Suppressor macrophage treated with lipopolysaccharide for 1 hour (primary cell): ENCODE measurements at places on chromosomes 16 and 17.

GRCh38 chr17:67506966-67507365, 129.9 kb downstream of the PITPNC1 start:
- DNase-seq: no peak

- peak; percentile 68 for DNase-seq
Observed at GRCh38 chr17:36592716-36593321, 1.1 kb downstream of the DHRS11 start.

GRCh38 chr17:31627960-31628359, 231.1 kb downstream of the COPRS start:
- no peak for DNase-seq

DNA sequence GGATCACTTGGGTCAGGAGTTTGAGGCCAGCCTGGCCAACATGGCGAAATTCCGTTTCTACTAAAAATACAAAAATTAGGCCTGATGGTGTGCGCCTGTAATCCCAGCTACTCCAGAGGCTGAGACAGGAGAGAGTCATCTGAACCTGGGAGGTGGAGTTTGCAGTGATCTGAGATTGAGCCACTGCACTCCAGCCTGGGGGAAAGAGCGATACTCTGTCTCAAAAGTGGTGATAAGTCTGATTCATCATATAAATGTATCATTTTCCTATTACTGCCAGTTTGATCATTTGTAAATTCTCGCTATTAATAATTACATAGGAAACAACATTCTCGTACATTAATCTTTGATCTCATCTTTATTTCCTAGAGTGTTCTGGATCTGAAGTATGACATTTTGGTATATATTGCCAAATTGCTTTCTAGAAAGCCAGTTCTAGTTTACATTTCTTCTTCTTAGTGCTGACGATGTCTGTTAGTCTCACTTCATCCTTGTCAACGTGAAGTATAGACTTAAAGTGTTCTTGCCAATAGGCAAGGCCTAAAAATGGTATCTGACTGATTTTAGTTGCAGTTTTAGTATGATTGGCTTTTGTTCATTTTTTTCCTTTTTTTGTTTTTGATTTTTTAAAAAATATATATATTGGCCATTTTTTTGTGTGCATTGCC, 9.7 kb downstream of the RABEP1 start:
- no peak for DNase-seq

DNA sequence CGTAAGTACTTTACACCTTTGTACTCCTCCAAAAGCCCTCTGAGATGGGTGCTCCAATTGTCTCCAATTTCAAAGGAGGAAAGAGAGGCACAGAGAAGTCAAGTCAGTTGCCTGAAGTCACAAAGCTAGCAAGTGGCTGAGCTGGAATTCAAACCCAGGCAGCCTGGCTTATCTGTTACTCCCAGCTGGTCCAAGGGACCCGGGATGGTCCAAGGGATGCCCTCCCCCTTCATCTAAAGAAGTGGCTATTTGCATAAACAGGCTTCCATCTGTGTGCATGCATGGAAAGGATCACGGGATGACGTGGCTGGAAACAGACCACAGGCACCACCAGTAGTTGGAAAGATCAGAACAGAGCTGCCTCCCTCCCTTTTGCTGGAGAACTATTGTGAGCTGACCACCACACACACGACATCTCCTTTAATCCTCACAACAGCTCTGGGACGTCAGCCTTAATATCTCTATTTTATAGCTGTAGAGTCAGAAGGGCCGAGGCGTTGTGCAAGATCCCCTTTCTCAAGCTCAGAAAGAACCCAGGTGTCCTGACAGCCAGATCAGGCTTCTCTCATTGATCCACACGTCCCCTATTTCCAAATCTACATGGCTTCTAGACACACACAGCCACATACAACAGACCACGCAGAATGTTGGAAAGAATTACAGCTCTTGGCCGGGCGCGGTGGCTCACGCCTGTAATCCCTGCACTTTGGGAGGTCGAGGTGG, 10.9 kb upstream of the COL1A1 start:
- no peak for DNase-seq

- DNase-seq: peak; percentile 87
Observed at GRCh38 chr16:4328046-4328781, 12.3 kb downstream of the GLIS2 start.

DNA sequence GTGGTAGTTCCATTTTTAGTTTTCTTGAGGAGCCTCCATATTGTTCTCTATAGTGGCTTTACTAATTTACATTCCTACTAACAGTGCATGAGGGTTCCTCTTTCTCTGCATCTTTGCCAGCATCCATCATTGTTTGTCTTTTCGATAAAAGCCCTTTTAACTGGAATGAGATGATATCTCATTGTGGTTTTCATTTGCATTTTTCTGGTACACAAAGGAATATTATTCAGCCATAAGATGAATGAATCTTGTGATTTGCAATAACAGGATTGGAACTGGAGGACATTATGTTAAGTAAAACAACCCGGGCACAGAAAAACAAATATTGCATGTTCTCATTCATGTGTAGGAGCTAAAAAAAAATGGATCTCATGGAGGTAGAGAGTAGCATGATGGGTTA, 31.6 kb downstream of the ITGAM start:
- no peak for DNase-seq
